Muscle of leg (tissue), 16 donors: ENCODE measurements at places on chromosomes 7 and 10. TPM values are rescaled to one million over a fixed set of nuclear protein-coding genes. Genes with fewer than 3 reads are reported as not detected.

DNA sequence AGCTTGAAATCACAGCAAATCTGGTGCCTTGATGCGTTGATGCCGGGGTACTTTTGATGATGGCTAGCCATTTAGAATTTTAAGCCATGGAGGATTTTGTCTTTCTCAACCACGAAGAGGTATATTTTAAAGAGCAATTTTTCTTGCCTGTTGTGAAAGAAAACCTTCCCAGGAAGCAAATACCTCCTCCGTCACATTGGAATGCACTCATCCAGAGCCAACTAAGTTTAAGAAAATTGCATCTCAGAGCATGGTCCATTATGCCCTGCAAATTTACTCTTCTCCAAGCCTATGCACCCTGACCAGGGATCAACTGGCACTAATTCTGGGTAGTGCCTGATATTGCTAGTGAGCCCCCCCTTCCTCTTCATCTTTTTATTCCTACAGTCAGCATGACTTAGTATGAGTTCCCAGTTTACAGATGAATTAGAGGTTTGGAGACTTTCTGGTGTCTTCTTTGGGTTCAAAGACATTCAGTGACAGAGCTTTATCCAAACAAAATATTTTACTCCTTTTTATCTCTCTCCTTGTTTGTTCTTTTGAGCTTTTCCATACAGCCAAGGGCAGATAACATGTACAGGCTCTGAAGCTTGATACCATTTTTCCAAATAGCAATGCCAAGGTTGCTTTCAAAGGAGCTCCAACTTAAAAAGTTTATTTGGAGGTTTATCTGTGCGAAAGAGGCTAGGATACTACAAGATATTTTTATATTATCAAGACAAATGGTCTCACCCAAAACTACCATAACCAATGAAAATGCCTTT, 56.6 kb upstream of the ANK3 start:
- DNase-seq: no peak

DNA sequence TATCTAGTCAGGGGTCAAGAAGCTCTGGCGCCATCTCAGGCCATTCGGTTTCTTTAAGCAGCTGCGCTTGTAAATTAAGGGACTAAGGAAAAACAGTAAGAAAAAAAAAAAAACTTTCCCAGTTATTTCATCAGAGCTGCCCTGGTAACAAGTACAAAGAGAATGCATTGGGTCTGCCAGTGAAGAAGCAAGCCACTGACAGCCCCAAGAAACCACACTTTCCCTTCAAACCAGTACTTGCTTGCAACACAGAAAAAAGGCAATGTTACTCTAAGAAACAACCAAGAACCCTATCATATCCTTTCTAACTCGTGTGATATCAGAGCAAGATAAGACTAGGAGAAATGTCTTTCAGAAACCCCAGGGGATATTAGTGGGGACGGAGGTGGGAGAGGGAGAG, 40.6 kb upstream of the AOAH start:
- no peak for DNase-seq

DNA sequence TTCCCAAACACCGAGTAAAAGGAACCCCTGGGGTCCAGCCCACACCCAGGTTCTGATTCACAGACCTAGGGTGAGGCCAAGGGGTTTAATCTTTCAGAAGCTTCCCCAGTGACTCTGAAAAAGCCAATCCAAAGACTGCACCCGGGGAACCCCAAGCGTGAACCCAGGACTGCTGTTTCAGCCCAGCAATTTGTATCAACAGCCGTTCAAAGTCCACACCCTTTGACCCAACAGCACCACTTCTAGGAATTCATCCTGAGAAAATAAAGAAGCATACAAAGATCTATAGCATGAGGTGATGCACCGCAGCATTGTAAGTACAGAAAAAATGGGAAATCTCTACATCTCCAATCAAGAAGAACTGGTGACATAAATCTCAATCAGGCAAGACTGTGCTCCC, 24.4 kb downstream of the DLG5 start:
- no peak for DNase-seq

DNA sequence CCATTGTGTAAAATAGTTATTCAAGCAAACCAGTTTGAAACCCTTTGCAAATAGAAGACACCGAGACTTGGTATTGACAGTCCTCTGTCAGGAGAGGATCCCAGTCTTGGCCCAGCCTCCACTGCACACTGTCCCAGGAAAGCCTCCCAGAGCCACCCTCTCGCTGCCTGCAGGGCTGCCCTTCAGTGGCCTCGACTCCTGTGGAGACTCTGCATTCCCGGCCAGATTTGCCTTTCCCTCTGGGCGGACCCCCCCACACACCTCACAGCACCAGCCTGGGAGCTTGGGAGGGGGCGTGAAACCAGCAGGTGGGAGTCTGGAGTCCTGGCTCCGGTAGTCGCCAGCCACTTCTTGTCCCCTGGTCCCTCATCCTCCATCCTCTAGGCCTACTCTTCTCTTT, 48.7 kb downstream of the GRK5 start:
- DNase-seq: no peak

Gene DNAJC30
- total RNA-seq: 3.1 TPM

DNA sequence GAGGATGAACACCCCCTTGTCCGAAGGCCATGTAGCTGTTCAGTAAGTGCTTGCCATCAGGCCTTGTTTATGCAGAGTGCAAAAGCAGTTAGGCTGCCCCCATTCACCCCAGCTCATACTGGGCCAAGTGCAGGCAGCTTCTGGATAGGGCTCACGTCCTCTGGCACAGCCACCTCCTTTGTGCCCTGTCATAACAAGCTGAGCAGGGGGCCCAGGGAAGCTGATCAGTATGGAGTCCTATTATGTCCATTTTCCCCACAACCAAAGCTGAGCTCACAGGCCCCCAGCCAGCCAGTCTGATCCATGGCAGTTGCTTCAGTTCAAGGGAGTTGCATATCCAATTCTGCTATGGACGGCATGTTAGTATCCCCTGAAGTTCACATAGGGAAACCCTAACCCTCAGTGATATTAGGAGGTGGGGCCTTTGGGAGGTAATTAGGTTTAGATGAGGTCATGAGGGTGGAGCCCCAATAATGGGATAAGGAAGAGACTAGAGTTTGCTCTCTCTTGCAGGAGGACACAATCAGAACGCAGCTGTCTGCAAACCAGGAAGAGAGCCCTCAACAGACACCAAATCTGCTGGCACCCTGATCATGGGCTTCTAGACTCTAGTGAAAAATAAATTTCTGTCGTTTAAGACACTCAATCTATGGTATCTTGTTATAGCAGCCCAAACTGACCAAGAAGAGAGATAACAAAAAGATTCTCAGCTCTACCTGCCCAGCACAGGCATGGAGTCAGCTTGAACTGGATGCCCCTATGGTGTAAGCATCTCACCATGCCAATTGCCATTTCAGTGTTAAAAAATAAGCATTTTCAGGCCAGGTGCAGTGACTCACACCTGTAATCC, 155.9 kb downstream of the FGFR2 start:
- DNase-seq: no peak

DNA sequence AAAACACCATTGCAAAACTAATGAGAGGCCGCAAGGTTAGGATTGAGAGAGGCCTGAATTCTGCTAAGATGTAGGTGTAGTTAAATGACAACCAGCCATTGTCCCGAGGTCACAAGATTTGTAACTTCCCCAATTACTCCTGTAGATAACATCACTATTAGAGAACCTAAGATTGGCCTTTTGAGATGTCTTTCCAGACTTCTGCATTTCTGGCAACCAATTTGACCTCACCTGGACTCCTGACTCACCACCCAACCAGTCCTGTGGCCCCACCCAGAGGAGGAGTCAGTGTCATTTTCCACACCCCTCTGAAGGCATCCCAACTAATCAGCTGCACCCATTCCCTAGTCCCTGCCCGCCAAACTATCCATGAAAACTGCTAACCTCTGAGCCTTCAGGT, 115.7 kb downstream of the PRKAG2 start:
- DNase-seq: no peak

- no peak for DNase-seq
Measured at GRCh38 chr10:110803239-110803749, 68.4 kb upstream of the PDCD4 start.

DNA sequence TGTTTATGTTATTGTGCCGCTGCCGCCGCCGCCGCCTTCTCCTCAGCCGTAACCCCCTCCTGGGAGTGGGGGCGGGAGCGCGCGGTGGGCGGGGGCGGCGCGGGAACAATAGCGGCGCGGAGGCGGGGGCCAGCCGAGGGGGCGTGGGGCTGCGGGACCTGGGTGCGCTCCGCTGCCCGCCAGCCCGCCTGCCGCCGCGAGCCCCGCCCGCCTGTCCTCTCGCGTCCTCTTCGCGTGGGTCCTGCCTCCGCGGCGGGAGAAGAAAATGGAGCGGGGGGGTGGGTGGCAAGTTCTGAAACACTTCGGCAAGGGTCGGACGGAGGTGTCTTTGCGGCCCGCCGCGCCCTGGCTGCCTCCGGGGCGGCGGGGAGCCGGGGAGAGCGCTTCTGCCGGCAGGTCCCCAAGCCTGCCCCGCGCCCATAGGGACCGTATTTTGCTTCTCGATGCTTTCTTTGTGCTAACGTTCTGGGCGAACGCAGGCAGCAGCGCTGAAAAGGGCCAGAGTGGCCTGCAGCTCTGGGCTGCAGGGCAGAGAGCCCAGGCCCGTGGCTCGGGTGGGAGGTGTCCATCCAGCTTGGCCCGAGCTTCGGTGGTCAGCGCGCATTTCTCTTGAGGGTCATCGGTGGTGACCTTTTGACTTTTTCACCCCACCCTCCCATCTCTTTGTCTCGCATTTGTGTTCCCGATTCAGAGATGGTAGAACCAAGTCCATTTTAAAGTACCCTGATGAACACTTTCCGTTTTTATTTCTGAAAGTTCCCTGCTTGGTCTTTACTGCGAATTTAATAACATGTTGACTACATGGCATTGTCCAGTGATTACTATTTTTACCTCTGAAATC, 613 bp downstream of the MAPK8 start:
- DNase-seq: peak; percentile 79
